ENCODE measurements at places on chromosomes 13 and 19.

DNA sequence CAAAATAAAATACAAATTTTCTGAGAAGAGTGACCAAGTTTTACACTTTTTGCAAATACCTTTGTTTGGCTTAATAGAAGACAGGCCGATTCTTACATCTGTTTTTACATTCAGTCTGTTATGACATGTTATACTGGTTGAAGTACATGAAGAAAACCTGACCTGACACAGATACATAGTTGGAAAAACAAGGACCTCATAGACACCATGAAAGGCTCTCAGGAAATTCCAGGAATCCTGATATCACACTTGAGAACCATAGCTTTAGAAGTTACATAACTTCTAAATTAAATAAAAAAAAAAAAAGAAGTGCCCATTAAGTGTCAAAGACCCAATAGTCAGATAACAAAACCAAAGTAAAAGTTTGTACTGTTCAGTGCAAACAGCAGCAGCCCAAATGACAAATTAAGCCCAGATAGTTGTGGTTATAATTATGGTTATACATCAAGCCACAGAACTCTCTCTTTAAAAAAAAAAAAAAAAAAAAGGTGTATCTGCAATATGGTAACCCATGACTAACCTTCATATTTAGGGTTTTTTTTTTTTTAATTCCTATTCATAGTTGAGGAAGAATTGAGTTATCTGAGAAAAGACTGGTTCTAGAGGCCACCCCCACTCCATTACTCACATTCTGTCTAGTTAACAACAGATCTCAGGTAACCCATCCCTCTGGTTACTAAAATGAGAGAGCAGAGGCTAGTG lies 19.8 kb downstream of the RBM26 start:
- DNase-seq, result no peak

GRCh38 chr13:111281751-111282311 lies 38.6 kb upstream of the TEX29 start:
- no peak for DNase-seq

DNA sequence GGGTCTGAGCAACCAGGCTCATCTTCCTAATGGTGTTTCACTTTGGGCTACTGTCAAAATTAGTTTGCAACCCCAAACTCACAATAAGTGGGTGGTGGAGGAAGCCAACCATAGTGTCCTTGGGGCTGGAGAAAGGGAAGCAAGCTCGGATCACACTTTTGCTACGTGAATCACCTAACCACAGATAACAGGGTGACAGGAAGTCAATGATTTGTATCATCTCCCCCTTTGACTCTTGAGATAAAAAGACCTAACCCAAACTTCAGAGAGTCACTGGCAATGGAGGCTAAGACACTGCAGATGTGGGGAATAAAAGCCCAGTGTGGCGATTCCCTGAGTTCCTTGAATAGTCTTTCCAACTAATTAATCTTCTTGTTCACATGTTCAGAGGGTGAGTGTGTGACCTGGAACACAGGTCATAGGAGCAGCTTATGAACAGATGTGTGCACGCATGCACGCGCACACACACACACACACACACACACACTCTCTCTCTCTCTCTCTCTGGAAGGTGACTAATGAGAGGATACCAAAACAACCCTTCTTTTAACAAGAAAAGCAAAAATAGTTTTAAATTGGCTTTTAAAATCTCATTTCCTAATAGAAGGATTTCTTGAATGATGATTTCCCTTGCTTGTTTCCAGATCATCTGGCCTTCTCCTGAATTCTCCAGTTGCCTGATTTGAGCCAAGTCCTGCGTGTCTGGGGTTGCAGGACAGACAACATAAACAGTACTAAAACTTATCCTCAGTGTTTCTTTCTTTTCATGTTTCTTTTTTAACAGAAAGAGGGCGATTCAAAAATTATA lies 21.2 kb upstream of the DOCK9 start:
- no peak for DNase-seq

GRCh38 chr13:36681894-36682624 lies 8.2 kb downstream of the SERTM1 start:
- DNase-seq, result no peak

DNA sequence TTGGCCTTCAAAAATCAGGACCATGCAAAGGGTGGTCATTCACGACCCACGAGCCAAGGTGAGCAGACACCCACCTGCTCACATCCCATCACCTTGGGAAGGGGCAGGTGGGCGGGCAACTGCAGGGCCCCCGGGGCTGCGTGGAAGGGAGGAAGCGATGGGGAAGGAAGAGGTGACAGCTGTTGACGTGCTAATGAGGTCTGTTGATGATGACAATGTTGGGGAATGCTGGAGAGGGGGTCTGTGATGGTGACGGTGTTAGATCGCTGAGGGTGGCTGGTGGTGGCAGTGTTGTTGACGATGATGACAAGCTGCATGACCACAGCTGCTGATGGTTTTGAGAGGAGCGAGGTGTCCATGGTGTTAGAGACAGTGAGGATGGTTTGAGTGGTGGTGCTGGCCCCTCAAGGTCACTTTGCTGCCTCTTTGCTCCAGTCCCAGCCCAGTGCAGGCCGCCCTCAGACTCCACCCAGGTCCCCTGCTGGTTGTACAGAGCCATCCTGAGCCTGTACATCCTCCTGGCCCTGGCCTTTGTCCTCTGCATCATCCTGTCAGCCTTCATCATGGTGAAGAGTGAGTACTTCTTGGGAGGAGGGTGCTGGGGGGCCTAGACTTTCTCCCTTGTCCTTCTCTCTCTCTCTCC lies 900 bp downstream of the MCEMP1 start:
- DNase-seq, result no peak

DNA sequence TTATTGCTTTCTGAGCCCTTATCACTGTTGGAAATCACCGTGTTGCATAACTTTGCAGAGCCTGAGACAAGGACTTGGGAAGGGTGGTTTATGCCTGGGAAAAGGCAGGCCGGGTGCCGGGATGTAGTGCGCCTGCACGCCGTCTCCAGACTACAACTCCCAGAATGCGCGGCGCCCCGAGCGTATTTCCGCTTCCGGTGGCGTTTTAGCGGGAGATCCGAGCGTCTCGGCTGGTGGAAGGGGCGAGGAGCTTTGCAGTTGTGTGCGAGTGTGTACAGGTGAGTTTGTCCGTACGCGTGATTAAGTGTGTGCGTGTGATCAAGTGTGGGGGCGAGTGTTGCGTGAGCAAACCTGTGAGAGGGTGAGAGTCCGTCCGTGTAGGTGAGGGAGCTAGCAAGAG lies 75.4 kb downstream of the PEG3 start:
- DNase-seq, result no peak

DNA sequence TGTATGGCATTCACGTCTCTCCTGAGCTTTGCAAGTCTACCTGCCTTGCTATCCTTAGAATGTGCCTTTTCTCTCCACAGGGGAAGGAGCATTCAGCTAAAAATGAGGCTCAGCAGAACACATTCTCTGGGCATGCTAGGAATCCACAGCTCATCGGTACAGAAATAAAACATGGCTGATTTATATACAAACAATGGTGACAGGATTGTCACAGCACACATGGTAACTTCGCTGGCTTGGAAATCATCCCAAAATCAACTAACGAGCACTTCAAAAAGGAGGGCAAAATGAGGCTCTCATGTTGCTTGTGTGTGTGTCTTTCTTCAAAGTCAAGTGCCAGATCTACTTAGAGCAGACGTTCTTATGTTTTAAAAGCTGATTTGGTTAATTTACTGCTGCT lies 373.0 kb downstream of the FGF14 start:
- DNase-seq, result no peak

GRCh38 chr13:110374431-110375370 lies 67.6 kb downstream of the COL4A2 start:
- DNase-seq, result no peak

GRCh38 chr13:72760189-72760588 lies 21.5 kb downstream of the DIS3 start:
- DNase-seq, result no peak

DNA sequence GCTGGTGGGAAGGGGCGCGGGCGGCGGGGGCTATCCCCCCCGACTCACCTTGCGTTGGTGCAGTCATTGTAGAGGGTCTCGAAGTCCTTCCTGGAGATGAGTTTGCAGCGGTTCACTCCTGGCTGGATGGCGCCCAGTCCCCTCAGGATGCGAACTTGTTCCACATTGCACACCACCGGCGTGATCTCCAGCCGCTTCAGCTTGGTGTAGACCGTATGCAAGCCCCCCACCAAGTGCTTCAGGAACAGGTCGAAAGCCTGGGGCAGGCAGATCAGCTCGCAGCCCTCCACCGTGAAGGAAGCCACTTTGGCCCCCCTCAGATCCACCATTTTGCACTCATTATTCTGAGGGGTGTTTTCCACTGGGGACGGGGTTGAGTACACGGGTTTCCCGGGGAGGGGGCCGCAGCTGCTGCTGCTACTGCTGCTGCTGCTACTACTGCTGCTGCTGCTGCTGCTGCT lies 1.1 kb downstream of the DACH1 start:
- no peak for DNase-seq

DNA sequence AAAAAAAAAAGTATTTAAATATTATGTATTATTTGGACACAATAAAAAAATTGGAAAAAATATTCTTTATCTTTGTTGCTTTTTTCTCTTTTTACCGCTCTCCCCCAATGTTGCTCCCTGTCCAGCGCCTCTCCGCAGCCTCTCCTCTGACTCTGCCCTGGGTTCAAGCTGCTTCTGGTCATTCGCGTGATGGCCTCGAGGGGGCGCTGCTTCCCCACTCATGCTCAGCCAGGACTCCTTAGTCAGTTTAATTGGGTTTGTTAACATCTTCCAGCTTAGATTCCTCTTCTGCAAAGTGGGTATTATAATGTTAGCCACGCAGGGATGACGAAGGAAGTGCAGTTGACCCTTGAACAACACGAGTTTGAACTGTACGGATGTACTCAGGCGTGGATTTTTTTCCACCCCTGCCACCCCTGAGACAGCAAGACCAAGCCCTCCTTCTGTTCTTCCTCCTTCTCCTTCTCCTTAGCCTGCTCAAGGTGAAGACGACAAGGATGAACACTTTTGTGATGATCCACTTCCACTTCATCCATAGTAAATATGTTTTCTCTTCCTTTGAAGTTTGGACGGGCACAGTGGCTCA lies 4.9 kb upstream of the NWD1 start:
- DNase-seq, result peak; percentile 3

- no peak for DNase-seq
Measured at GRCh38 chr19:16594681-16595091, 22.5 kb upstream of the SLC35E1 start.

GRCh38 chr13:96996107-96996506 lies 1.8 kb upstream of the OXGR1 start:
- DNase-seq, result no peak

DNA sequence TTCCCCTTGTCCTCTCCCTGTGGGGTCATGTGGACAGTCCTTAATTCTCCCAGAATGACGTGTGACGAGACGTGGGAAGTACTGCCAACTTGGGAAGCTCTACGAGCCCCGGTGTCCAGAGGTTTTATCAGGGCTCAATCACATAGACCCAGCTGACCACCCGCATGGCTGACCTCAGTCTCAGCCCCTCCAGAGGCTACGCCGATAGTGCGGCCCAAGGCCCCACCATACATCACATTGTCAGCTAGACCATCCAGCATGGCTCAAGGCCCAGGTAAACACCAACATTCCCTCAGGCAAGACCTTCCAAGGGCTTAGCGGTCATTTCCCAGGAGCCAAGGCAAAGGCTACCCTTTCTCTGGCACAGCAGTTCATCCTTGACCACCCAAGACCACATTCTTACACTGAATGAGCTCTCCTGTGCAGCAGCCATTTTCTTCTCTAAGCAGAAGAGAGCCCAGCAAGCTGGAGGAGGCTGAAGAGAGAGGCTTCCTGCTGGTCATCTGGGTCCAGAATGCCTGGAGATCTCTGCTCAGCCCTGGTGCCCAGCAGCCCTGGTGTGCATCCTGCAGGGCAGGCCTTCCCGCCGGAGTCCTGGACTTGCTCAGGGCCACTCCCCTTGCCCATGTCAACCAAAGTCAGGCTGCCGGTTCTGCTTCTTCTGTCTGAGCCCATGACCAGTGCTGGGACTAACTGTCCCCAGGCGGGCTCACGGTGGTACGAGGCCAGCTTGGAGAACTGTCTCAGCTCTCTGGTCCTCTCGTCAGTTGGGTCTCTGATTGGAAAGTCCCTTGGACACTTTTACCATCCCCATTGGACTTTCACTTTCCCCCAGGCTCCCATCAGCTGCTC lies 7.9 kb upstream of the F10 start:
- DNase-seq, result no peak

- DNase-seq, result no peak
Measured at GRCh38 chr19:9721861-9722260, 46.7 kb downstream of the ZNF846 start.

- no peak for DNase-seq
Measured at GRCh38 chr19:1290703-1291651, 5.3 kb downstream of the EFNA2 start.

DNA sequence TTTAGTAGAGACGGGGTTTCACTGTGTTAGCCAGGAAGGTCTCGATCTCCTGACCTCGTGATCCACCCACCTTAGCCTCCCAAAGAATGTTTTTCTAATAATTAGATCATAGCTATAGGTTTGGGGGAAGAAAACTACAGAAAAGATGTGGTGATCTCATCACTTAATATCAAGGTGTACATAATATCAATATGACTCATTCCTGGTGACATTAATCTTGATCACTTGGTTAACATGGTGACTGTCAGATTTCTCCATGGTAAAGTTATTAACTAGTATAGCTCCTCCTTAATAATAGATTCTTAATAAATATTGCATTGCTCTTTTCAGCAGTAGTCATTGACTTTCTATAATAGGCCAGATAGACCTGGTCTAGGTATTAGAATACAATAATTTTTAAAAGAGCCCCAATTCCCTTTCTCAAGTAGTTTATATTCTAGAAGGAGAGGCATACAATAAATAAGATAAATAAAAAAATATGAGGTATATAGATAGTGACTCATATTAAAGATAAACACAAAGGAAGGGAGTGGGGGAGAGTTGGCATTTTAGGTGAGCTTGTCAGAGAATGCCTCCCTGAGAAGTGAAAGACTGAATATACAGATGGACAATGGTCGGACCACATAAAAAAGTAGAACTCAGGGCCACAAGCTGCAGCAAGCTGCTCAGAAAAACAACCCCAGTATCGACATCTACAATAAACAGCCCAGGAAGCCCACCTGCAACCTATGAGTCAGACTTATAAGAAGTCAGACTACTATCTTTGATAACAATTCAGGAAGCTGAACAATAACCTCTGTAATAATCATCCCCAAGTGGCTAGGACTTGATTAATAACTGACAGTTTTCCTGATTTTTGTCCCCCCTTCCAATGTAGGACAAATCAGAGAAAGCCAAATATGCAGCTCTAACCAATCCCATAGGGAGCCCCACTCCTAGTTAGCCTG lies 210.8 kb downstream of the RFC3 start:
- no peak for DNase-seq

DNA sequence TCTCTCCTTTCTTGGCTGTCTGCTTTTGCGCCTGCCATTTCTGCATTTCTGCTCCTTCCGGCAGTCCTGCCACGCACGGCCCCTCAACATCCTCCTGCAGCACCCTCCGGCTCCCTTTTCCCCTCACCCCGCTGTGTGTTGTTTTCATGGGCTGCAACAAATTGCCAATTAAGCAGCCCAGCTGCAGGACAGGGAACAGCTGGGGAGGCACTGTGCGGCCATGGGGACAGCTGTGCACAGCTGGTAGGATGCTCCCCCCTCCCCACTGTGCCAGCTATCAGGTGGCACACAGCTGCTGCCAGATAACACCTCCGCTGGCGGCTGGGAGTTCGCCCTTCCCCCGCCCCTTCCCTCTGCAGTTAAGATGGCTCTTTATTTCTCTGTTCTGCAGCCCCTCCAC lies 25.4 kb downstream of the LYL1 start:
- no peak for DNase-seq

Data from activated naive CD4-positive, alpha-beta T cell (primary cell).